ENCODE measurements at places on chromosomes 5 and 9. TPM values are rescaled to one million over a fixed set of nuclear protein-coding genes. Genes with fewer than 3 reads are reported as not detected.
A peak's percentile ranks its signal among the peaks of the same experiment; 100 is the strongest.

Gene CDC37L1
- total RNA-seq = 42.7 TPM

DNA sequence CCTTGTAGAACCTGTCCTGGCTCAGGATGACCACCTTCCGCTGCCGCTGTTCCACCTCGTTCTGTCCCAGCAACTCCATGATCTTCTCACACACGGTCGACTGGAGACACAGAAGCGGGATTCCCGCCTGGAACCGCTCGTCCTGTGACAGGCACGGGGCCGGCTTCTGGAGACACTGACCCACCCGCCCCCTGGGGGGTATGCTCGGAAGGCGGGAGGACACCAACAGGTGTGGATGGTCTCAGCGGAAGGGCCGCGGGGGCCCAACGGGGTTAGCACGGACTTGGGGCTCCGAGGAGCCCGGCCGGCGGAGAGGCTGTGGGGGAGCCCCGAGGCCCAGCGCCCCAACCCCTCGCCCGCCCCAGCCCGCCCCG, 530 bp downstream of the UCK1 start:
- peak; percentile 41 for DNase-seq

Gene ECSCR
- 39.3 TPM for total RNA-seq

- no peak for DNase-seq
Observed at GRCh38 chr9:28970241-28970654, 1397.0 kb upstream of the C9orf72 start.

Gene LOX
- 35.4 TPM for total RNA-seq

DNA sequence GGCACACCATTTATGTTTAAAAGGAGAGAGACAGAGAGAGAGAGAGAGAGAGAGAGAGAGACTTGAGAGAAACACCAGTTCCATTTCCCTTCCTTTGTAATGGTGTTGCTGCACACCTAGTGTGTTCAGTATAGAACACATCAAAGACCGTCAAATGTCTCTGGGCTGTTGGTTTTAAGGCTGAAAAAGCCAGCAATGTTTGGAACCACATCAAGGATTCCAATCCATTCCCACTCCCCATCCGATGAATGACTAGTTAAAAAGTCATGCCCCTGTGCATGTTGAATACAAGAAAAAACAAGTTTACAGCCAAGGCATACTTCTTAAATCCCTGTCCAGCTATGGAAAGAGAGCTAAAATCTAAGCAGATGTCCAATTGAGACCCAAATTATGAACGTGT, 83.0 kb upstream of the IFNE start:
- DNase-seq = no peak

DNA sequence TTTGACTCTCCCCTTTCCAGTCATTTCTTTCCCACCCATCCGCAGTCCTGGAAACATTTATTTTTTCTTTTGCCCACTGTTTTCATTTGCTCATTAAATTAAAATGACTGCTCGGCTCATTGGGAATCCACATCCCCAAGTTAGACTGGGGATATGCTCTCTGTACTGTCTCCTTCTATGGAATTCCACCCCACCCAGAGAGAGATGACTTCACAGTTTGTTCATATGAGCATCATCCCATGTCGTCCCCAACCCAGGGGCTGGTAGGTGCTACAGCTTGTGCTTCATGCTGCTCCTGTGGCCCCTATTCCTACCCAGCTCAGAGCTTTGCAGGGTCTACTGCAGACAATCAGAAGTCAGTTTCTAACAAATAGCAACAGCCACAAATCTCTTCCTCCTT, 16.5 kb upstream of the RARS1 start:
- no peak for DNase-seq

Measured in breast epithelium (tissue), 4 donors.